NCI-H460 (cell line): ENCODE measurements at places on chromosomes 7 and 10. TPM values are rescaled to one million over a fixed set of nuclear protein-coding genes. Genes with fewer than 3 reads are reported as not detected.

SFXN2 gene
- total RNA-seq = 2.0 and 2.4 TPM in 2 replicates

ABCB8 gene
- total RNA-seq = 26.8 and 32.7 TPM in 2 replicates

ARID5B gene
- total RNA-seq = 1.4 and 1.5 TPM in 2 replicates

GPR85 gene
- 0.09 TPM in 1 of 2 replicates, not detected in the other for total RNA-seq

CADPS2 gene
- 17.2 and 18.0 TPM in 2 replicates for total RNA-seq

NANOS1 gene
- total RNA-seq = 1.6 and 1.8 TPM in 2 replicates

RTKN2 gene
- total RNA-seq = 2.8 and 4.0 TPM in 2 replicates

PDE6C gene
- total RNA-seq = not detected in 2 replicates

ODAD2 gene
- total RNA-seq = 0.82 and 1.2 TPM in 2 replicates

FRA10AC1 gene
- total RNA-seq = 14.1 and 19.9 TPM in 2 replicates

LRRD1 gene
- not detected in 2 replicates for total RNA-seq

FEZF1 gene
- 0.17 TPM in 1 of 2 replicates, not detected in the other for total RNA-seq

PIK3AP1 gene
- 0.47 and 1.3 TPM in 2 replicates for total RNA-seq

FXYD4 gene
- 0.50 and 1.8 TPM in 2 replicates for total RNA-seq

BAMBI gene
- total RNA-seq = 3.9 and 4.0 TPM in 2 replicates

CCM2 gene
- total RNA-seq = 24.8 and 27.4 TPM in 2 replicates

ACTL6B gene
- not detected in 2 replicates for total RNA-seq

CRHR2 gene
- total RNA-seq = not detected in 2 replicates

DNTT gene
- total RNA-seq = not detected in 2 replicates

UCMA gene
- not detected in 2 replicates for total RNA-seq

CNOT4 gene
- total RNA-seq = 15.2 and 15.3 TPM in 2 replicates
